ENCODE measurements at places on chromosomes 6 and 20.
A peak's percentile ranks its signal among the peaks of the same experiment; 100 is the strongest.

- DNase-seq, result no peak
- H3K36me3 ChIP-seq, result peaks cover 22% of the 10 kb centered on the region
- peak overlapping the region; percentile 92 for H3K27ac ChIP-seq
- peak overlapping the region; percentile 96 for H3K4me3 ChIP-seq
- H3K27me3 ChIP-seq, result no peaks in the 10 kb centered on the region
Observed at GRCh38 chr20:48826069-48826468, 1.7 kb downstream of the PREX1 start.

- no peaks in the 10 kb centered on the region for H3K27me3 ChIP-seq
- no peaks in the 10 kb centered on the region for H3K36me3 ChIP-seq
- no peak for DNase-seq
- H3K4me3 ChIP-seq, result no peak overlapping the region
Observed at GRCh38 chr6:80640176-80640575, 533.7 kb downstream of the BCKDHB start.

GRCh38 chr6:75691012-75691411 lies 58.0 kb upstream of the MYO6 start:
- H3K4me3 ChIP-seq, result no peak overlapping the region
- H3K4me1 ChIP-seq, result peaks cover 6% of the 10 kb centered on the region
- H3K27me3 ChIP-seq, result no peaks in the 10 kb centered on the region
- no peak overlapping the region for H3K27ac ChIP-seq

DNA sequence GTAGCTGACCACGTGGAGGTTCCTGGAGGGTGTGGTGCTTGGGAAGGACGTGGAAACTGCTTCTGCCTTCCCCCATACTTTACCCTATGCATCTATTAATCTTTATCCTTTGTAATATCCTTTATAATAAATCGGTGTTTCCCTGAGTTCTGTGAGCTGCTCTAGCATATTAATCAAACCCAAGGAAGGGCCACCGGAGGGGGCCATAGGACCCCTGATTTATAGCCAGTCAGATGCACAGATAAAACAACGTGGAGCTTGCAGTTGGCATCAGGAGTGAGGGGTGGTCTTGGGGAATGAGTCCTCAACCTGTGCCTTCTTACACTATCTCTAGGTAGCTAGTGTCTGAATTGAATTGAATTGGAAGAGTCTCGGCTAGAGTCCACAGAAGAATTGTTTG lies 36.5 kb upstream of the TFAP2A start:
- H3K4me1 ChIP-seq, result no peaks in the 10 kb centered on the region
- no peaks in the 10 kb centered on the region for H3K36me3 ChIP-seq
- no peak for DNase-seq
- H3K27me3 ChIP-seq, result peaks cover 11% of the 10 kb centered on the region
- no peak overlapping the region for H3K4me3 ChIP-seq

Data from activated naive CD8-positive, alpha-beta T cell treated with anti-CD3 and anti-CD28 coated beads, Interleukin-2, amount 10 ng/mL, durations not matched to agents 7 days and 5 days (primary cell).